Fibroblast of the conjunctiva (primary cell): ENCODE measurements at places on chromosomes 7 and 10.

DNA sequence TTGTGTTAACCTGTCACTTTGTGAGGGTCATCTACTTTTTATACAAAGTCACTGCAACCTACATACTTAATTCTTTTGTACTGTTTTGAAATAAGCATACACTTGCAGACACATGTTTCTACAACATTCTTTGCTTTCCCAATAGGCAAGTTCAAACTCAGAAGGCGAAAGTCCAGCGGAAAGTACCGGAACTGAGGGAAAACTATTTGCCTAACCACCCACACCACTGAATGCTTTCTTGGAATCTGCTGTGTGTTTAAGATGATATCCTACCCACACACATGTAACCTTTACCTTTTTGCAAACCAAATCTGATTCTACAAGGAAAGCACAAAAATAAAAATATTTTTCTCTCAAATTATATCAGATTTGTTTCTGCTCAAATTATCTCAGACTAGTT is 139.4 kb upstream of the AGR3 start:
- DNase-seq, result no peak

GRCh38 chr10:7419998-7420397 is 9.2 kb upstream of the SFMBT2 start:
- no peak for DNase-seq

- DNase-seq, result no peak
These were observed 165.4 kb downstream of the BMPER start for GRCh38 chr7:34070511-34071323.

DNA sequence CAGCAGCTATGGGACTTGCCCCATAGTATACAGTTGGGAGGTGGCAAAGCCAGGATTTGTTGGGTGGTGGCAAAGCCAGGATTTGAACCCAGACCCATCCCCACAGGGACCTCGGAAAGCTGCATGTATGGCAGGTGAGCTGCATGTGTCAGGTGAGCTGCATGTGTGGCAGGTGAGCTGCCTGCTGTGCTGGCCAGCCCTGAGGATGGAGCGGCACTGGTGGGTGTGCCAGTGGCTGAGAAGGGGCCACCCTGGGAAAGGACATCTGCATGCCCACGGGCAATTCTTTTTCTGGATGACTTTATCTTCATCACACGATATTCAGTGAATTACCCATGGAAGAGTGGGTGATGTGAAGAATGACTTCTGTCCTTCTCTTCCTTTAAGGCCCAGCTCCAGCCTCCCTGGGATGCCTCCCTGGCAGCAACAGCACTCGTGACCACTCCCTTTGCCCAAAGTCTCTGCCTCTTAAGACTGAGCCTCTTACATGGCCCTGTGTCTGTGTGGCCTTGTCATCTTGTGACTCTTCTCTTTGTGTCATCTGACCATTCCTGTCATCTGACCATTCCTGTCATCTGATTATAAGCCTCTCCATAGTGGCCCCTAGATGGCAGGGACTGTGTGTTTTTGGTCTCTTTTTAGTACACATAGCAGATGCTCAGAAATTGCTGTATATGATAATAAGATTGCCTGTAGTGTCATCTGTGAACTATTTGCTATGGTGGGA is 25.0 kb downstream of the CLEC2L start:
- no peak for DNase-seq

GRCh38 chr7:13532028-13532753 is 457.3 kb downstream of the ETV1 start:
- DNase-seq, result no peak

DNA sequence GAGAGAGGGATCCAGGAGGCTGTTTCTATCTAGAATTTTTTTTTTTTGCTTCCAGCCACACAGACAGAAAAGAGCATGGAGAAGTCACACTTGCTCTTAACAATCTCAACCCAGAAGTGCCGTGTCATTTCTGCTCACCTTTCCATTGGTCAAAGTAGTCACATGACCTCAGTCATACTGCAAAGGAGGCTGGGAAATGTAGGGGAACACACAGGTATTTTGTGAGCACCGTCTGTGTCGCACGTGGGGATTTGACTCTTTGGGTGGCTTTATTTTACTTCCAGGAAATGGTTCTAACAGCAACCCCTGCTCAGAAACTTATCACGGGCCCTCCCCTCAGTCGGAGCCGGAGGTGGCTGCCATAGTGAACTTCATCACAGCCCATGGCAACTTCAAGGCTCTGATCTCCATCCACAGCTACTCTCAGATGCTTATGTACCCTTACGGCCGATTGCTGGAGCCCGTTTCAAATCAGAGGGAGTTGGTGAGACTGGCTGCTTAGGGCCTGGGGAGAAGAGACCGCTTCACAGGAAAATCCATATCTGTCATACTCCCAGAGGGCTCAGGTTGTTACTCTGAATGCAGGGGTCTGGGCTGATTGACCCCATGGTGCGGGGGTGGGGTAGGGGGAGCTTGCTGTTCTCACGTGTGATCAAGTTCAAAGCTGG is 13.1 kb upstream of the CPA1 start:
- no peak for DNase-seq

DNA sequence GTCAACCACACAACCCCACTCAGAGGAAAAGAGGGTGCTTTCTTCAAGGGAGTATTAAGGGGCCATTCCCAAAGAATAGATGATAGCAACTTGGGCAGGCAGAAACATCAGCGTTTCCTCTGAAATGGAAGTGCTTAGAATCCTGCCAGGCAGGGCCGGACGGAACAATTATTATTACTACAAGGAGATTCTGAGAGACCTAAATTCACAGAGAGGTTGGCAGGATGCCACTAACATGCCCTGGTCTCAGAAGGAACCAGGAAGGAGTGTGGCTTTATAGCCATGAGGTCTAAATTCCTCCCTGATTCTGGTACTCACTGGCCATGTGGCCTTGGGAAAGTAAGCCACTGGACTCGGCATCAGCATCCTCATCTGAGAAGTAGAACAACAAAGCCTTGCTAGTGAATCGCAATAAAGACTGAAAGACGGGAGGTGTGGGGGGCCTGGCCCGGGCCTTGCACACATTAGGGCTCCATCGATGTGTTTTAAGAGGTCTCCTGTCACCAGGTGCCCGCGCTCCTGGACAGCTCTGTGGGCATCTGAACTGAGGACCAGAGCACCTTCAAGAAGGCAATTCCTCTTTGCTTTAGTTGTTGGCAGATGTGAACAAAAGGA is 131.5 kb downstream of the OAT start:
- DNase-seq, result no peak

DNA sequence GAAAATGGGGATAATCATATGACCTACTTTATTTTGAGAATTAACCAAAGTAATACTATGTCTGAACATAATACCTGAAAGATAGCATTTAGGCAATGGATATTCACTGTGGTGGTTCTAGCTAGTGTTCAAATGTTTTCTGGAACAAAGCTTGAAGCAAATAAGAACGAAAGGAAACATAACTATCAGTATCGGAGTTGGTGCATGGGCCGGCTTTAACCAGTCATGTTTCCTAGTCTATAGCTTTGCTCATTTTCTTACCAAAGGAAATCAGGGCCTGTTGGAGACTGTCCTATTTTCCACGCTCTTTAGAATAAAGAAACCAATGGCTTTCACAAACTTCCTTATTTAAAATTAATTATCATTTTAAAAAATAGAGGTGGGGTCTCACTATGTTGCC is 8.9 kb downstream of the IL2RA start:
- DNase-seq, result no peak

GRCh38 chr7:99011706-99012404 is 132.1 kb downstream of the SMURF1 start:
- DNase-seq, result no peak

GRCh38 chr7:94053532-94053931 is 49.4 kb upstream of the BET1 start:
- DNase-seq, result no peak

DNA sequence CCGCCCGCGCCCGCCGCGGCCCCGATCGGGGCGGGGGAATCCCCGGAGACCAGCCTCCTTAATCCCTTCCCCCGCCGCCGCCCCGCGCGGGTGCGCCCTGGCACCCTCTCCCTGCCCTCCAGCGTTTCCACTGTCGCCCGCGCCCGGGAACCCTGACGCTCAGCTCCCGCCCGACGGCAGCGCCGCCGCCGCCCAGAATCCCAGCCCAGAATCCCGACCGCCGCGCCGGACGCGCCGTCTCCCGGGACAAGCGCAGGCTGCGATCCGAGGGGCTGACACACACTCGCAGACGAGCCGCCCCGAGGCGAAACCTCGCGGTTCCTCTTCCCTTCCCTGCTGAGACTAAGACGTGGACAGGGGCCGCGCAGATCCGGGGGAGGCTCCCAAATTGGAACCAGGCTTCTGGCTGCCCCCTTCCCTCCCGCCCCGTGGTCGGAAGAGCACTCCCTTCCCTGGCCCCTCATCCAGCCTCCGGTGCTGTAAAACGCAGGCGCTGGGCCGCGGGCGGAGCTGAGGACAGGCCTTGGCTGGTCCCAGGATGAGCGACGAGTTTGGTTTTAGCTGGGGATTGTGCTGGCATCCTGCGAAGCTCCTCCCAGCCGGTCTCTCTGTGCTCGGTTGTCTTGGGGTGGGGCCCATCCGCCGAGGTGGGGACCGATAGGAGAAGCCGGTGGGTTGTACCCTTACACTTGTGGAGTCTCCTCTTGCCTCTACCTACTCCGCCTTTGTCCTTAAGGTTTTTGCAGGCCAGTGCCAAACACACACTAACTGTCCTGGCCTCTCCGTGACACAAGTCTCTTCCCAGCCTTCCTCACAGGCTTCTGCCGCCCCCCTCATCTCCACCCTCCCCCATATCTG is 1.1 kb downstream of the MARVELD1 start:
- DNase-seq, result peak; percentile 72

- no peak for DNase-seq
These were observed 64.9 kb downstream of the LCOR start for GRCh38 chr10:96896884-96897589.

DNA sequence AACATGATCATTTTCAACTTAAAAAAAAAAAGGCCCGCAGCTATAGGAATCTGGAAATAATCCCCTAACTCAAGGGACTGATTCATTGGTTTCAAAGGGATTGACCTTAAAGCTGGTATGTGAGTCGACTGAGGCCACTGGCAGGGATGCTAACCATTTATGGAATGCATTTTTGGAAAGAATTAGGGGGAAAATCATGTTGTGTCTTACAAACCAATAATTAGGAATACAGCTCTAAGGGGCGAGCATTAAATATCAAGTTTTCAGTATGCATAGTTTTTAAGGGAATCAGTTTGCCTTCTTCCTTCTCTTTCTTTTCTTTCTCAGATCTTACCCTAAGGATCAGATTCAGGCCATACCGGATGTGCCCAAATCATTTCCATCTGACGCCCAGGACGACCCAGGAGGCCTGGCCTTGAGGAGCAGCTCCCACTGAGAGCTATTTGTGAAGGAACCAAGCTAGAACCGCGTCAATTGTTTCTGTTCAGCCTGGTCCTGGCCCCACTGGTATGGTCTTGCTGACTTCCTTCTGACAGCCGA is 48.7 kb downstream of the BPGM start:
- DNase-seq, result peak; percentile 79

DNA sequence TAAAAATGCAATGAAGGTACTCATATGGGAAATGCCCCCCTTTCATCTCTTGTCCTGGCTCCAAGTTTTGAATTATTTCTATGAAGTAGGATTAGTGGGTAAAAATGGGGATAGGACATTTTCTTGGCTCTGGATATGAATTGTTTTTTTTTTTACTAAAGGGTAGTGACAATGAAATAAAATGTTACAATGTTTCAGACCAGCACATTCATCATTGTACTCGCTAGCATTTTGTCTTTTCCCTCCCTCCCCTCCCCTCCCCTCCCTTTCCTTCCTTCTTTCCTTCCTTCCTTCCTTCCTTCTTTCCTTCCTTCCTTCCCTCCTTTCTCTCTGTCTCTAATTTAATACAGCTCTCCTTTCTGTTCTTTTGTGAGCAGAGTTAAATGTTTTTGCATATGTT is 64.4 kb downstream of the CDK1 start:
- no peak for DNase-seq

DNA sequence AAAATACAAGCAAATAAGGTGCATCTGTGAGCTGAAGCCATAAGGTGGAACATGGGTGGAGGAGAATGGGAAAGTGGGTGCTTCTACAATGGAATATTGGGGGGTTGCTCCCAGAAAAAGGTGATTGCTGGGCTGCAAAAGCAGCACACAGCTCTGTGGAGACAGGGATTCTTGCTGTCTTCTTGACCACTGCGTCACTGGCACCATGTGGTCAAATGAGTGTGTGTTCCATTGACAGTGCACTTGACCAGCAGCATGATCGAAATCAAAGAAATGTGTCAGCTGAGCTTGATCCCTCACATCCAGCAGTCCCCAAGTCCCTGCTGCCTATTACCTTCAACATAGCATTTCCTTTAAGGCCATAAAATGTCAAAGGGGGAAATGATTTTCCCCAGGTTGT is 56.2 kb downstream of the GPR26 start:
- no peak for DNase-seq

- DNase-seq, result no peak
These were observed 117.6 kb downstream of the GALNT11 start for GRCh38 chr7:152142976-152143595.

- DNase-seq, result peak; percentile 23
These were observed 6.8 kb downstream of the ORAI2 start for GRCh38 chr7:102439963-102440795.

DNA sequence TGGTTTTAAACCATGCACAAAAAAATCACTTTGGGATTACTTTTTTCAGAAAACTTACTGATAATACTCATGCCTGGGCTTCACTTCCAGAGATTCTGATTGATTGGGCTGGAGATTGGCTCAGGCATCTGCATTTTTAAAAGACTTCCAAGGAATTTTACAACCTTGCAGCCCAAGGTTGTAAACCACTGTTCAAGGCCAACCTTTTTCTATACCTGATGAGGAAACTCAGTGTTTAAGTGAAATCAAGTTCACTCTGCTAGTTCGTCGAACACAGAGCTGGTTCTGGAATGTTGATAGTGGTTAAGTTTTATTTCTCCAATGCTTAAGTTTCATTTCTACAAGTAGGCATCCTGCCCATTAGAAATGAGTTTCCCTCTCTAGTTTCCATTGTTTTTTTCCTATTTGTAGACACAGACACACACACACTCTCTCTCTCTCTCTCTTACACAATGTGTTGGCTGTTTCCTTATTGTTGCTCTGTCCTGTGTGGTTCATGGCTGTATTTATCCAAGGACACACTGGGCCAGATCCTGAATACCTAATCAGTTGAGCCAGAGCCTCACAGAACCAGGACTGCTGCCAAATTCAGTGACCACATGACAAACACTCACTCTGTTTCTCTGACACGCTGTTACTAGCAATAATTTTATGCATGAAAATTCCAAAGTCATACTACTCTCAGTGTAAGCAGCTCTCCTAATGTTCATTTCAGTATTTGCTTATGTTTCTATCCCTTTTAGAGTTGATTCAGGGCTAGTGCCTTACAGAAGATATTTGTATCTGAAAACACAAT is 3.7 kb upstream of the IFIT1B start:
- peak; percentile 85 for DNase-seq

GRCh38 chr10:123149162-123149567 is 1.2 kb downstream of the HMX2 start:
- no peak for DNase-seq

DNA sequence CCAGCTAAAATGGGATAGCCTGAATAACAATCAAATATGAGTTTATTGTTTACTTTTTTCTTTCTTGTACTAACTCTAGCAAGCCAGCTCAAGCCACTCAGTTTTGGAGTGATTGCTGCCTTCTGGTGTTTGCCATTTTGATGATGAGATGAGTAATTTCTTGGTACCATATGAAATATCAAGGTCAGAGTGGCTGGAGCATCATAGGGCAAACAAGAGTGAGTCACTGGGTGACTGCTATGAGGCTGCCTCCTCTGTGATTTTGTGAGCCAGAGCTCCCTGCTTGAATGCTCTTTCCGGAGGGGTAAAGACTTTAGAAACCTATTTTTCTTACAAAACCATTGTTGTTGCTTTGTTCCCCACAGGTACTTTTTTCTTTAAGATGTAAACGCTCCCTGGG is 295.6 kb downstream of the PRKG1 start:
- DNase-seq, result peak; percentile 57

GRCh38 chr7:2182461-2182860 is 50.3 kb downstream of the MAD1L1 start:
- DNase-seq, result no peak
